A549 treated with CpdA at 1 μM for 4 hours (cell line): ENCODE measurements at places on chromosomes 4 and X. TPM values are rescaled to one million over a fixed set of nuclear protein-coding genes. Genes with fewer than 3 reads are reported as not detected.

Gene RTL3
- total RNA-seq = 0.02 TPM in 1 of 5 replicates, not detected in the others

Gene FGFRL1
- 16.6 to 24.2 TPM (median 23.8 TPM) in 5 replicates for total RNA-seq

Gene OPN1MW3
- not detected in 5 replicates for total RNA-seq

Gene GABRG1
- total RNA-seq = not detected in 5 replicates

Gene TSPYL2
- total RNA-seq = 9.3 to 10.4 TPM (median 9.5 TPM) in 5 replicates

Gene TAF7L
- total RNA-seq = 0.06 to 0.15 TPM (median 0.09 TPM) in 4 of 5 replicates, not detected in the other

Gene POLR2B
- 69.7 to 79.2 TPM (median 70.1 TPM) in 5 replicates for total RNA-seq

Gene TRO
- total RNA-seq = 0.47 to 0.85 TPM (median 0.73 TPM) in 5 replicates

Gene TRIM2
- total RNA-seq = 0.37 to 0.90 TPM (median 0.63 TPM) in 5 replicates

Gene TRIM60
- total RNA-seq = not detected in 5 replicates

Gene LONRF3
- 2.4 to 3.8 TPM (median 3.4 TPM) in 5 replicates for total RNA-seq

Gene PAQR3
- total RNA-seq = 8.8 to 11.1 TPM (median 9.8 TPM) in 5 replicates

Gene MAGEB10
- total RNA-seq = not detected in 5 replicates

Gene ABLIM2
- total RNA-seq = 0.35 to 0.87 TPM (median 0.40 TPM) in 5 replicates

Gene CYLC1
- not detected in 5 replicates for total RNA-seq

Gene NRK
- not detected in 5 replicates for total RNA-seq

Gene SSX2B
- total RNA-seq = not detected in 5 replicates

Gene NPFFR2
- total RNA-seq = not detected in 5 replicates

Gene KCNE5
- total RNA-seq = 0.12 to 0.21 TPM in 2 of 5 replicates, not detected in the others
